ENCODE measurements at places on chromosomes 12 and 14. TPM values are rescaled to one million over a fixed set of nuclear protein-coding genes. Genes with fewer than 3 reads are reported as not detected.

P2RX2 gene
- 24.1 TPM for polyA plus RNA-seq

C14orf132 gene
- 20.0 TPM for polyA plus RNA-seq

ACRBP gene
- polyA plus RNA-seq, result 4.0 TPM

COCH gene
- polyA plus RNA-seq, result 2.2 TPM

- no peak for DNase-seq
Observed at GRCh38 chr14:72554994-72555608, 338.8 kb downstream of the DPF3 start.

DNA sequence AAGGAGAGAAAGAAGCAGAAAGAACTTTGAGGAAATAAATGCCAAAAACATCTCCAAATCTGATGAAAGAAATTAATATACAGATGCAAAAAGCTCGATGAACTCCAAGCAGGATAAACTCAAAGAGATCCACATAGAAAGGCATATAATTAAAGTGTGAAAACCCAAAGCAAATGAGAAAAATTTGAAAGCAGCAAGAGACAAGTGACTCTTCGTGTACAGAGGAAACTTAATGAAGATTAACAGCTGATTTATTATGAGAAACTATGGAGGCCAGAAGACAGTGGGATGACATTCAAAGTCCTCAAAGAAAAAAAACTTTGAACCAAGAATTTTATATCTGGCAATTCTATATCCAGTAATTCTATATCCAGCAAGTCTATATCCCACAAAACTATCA, 163.0 kb upstream of the TMCC3 start:
- no peak for DNase-seq

- peak; percentile 20 for DNase-seq
Observed at GRCh38 chr12:118404876-118405521, 28.6 kb downstream of the SUDS3 start.

DNA sequence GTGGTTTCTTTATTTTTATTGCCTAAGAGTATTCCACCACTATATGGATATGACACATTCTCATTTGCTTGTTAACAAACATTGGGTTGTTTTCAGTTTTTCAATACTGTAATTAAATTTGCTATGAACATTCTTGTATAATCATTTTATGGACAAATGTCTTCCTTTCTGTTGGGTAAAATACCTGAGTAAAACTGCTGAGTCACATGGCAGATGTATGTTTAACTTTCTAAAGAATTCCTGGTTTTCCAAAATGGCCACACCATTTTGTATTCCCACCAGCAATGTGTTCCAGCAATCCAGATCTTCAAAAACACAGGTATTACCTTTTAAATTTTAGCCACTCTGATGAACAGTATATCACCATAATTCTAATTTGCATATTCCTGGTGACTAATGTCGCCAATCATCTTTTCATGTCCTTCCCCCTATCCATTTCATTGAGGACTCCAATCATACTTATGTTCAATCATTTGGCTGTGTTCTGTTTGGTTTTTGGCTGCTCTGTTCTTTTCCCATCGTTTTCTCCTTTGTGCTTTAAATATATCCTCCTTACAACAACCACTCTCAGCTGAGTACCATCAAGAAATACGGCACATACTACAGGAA, 36.0 kb downstream of the CDK17 start:
- DNase-seq, result no peak

- no peak for DNase-seq
Observed at GRCh38 chr14:75430526-75430925, 2.7 kb downstream of the JDP2 start.

- no peak for DNase-seq
Observed at GRCh38 chr12:93868771-93869170, 191.6 kb downstream of the CRADD start.

DNA sequence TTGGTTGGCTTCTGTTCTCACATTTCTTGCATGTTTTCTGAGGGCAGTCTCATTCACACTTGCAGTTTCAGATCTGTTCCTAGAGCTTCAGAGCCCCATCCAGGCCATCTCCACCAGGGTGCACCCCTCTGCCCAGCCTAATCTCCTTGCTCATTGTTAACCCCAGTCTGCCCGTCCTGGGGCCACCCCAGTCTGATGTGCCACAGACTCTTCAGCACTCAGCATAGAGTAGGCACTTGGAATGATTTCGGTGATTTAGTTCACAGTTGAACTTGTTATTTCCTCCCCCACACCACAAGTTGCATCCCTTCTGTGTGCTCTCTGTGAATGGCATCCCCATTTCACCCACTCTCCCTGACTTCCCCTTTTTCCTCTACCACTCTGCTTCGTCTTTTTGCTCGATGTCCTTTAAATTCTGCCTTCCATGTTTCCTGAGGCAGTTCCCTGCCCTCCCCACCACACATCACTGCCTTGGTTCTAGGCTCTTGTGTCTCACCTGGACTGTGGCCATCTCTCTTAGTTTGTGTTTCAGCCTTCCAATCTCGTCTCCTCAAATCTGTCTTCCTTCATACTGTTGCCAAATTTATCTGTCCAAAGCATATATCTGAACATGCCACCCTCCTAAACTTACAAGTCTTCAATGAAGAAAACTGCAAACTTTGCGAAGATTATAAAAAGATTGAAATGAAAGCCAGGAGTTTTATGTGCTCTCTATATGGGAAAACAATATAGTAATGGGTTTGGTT, 41.5 kb downstream of the ANO6 start:
- no peak for DNase-seq

DNA sequence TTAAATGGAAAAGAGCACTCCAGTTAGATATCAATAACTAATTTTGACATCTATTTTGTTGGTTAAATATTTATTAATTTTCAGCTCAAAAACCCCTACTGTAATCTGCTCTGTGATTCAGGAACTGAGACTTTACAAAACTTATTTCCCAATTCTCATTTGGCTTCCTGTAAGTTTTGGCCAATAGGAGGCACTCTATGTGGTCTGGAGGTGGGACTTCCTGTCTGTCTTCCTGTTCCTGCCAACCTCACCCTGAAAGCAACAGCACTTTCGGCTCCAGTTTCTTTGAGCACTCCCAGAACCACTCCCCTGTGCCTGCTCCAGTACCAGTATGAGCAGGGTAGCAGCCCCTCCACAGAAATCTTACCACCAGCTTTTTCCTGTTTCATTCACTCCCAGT, 1027.0 kb downstream of the VRK1 start:
- DNase-seq, result no peak

- DNase-seq, result no peak
Observed at GRCh38 chr14:95533391-95533821, 1.4 kb upstream of the GLRX5 start.
